ENCODE measurements at places on chromosomes 16 and 17.

- no peak for DNase-seq
Measured at GRCh38 chr16:22859925-22860324, 46.0 kb downstream of the HS3ST2 start.

DNA sequence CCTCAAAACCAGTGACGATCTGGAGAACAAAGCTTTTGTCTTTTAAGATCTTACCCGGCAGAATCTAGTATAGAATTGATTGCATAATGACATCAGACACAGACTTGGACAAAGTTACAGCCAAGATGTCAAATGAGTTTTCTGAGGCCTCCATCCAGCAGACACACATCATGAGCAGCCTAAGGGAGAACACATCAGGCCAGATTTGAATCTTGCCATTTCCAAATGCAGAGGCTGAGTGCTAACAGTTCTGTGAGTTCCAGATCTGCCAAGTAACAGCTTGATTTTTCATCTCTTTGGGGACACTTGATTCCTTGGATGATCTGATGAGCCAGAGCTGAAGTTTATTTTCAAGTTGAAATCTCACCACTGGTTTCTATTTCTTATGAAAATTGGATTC lies 21.0 kb downstream of the NOG start:
- DNase-seq: no peak

DNA sequence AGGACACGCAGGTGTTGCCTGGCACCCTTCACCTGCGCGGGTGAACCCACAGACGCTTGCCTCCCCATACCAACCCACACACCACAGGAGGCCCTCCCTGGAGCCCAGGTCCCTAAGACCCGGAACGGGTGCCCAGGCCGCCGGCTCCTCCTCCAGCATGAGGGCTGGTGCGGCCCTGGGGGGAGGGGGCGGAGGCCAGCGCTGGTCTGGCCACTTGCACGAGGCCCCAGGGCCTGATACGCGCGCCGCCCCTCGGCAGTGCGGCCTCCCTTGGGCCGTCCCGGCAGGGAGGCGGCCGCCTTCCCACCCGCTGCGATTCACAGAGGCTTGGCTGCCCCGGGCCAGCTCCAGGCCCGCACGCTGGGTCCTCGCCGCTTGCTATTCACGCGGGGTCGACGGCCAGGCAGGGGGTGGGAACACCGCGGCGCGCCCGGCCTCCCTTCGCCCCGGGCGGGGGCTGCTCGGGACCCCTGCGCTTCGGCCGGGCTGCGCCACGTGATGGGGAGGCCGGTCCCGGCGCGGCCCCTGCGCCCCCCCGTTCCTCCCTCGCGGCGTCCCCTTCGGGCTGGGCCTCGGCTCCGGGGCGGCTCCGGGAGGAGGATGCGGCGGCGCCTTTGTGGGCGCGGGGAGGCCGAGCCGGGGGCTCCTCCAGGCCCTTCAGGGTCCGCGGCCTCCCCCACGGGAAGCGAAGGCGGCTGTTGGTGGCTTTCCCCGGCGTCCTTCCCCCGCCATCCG lies 685 bp downstream of the FASN start:
- DNase-seq: peak; percentile 70

GRCh38 chr16:31267332-31268032 lies 7.7 kb downstream of the ITGAM start:
- no peak for DNase-seq

DNA sequence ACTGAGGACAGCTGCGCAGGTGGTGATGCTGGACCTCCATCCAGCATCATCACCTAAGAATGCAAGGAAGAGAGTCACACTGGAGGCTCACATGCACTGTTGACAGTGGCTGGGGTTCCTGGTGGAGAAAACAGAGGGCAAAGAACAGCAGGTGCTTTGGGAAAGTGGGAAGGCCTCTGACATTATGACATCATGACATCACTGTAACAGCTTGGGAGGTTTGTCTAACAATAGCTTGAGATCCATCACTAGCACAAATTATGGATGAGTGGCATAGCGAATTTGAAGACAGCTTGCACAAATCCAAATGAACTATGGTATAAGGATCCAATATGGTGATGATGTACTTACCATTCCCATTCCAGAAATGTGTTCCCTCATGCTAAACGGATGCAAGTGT lies 226.5 kb upstream of the MPHOSPH6 start:
- DNase-seq: no peak

- no peak for DNase-seq
Measured at GRCh38 chr16:29925105-29925756, 795 bp downstream of the KCTD13 start.

DNA sequence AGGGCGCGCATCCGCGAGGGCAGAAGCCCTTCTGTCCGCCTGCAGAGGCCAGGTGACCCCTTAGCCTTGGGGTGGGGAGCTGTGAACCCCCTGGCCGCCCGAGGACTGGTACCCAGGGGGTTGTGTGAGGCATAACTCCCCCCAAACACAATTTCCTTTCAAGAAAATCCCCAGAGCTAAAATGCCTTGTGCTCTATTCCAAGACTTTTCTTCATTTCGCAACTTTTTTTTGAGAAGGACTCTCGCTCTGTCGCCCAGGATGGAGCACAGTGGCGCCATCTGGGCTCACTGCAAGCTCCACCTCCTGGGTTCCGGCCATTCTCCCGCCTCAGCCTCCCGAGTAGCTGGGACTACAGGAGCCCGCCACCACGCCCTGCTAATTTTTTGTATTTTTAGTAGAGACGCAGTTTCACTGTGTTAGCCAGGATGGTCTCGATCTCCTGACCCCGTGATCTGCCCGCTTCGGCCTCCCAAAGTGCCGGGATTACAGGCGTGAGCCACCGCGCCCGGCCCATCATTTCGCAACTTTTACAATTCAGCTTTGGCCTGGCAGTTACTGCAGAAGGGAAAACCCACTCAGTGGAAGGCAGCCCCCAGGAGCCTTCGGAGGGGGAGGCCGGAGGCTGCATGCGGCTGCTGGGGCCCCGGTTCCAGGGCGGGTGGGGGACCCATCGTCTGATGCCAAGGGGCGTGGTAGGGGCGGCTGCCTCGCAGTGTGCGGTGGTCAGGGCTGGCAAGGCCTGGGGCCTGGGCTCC lies 963 bp upstream of the APRT start:
- DNase-seq: no peak

DNA sequence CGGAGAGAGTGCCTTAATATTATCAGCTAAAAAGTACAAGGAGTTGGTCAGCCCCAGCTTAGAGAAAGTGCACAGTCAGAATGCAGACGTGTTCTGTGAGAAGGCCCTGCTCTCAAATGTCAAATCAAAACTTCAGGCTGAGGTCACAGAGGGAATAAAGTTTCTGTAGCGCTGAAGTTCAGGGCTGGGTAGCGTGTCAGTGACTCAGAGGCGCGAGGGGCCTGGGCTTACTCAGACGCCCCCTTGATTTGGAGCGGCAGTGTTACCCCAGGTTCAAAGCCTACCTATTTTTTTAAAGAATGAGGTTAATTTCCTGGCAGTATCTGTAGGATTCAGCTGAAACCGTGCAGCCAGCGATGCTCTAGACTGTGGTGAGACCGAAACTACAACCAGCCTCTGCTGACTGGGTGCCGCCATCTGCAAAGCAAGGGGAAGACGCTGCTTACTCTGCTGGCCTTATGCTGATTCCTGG lies 4.8 kb downstream of the CIAO3 start:
- DNase-seq: no peak

- no peak for DNase-seq
Measured at GRCh38 chr17:45648642-45649041, 135.5 kb upstream of the CRHR1 start.

- no peak for DNase-seq
Measured at GRCh38 chr17:284676-285355, 67.8 kb downstream of the RPH3AL start.

DNA sequence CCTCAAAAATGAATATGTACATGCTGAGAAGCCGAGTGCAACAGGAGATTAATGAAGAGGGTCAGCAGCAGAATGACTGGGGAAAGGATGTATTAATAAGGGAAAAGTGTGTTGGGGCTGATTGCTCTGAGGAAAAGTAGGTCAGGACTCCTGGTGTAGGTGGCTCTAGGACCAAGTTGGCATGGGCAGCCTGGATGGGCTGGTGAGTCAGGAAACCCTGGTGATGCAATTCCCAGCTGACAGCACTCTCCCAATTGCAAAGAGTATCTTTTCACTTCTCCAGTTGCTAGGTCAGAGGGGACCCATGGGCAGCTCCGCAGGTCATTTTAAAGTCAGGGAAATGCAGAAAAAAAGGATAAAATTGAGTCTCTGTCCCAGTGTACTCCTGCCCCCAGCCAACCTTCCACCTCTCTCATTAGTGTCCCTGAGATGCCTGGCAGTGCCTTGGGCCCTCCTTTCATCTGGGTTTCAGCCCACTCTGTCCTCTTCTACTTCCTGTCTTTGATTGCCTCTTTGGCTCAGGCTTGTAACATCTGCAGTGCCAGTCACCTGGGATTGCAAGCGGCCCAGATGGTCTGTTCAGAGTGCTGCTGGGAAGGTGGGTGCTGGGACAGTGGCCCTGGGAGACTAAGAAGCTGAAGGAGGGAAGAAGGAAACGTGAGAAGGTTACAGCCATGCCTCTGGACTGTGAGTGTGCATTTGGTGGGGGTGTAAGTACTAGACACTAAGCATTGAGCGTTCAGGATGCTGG lies 2177.2 kb downstream of the TP53TG3F start:
- no peak for DNase-seq

GRCh38 chr17:48406936-48407567 lies 23.0 kb downstream of the SKAP1 start:
- DNase-seq: no peak

- no peak for DNase-seq
Measured at GRCh38 chr17:57986841-57987580, 1.0 kb downstream of the VEZF1 start.

DNA sequence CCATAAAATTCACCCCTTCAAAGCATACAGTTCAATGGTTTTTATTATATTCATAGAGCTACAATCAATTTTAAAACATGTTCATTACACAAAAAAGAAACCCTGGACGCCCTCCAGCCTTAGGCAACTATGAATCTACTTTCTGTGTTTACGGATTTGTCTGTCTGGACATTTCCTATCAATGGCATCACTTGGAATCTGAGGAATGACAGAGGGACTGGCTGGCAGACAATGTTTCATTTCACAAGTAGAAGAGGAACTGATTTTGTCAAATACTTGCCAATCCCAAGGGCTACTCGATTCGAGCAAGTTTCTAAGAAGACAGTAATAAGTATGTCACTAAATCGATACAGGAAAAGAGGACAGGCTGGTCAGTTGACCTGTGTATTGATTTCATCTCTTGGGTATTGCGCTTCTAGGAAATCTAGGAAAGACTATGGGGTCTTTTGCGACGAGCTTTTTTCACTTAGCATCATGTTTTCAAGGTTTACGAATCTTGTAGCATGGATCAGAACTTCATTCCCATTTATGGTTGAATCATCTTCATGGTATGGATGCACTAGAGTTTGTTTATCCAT lies 56.6 kb downstream of the RGS9 start:
- DNase-seq: no peak

- no peak for DNase-seq
Measured at GRCh38 chr17:29694918-29695563, 72.3 kb upstream of the CORO6 start.

GRCh38 chr17:48725288-48726064 lies 2.5 kb downstream of the PRAC2 start:
- no peak for DNase-seq

GRCh38 chr17:50244771-50245170 lies 29.5 kb upstream of the TMEM92 start:
- no peak for DNase-seq

GRCh38 chr17:17506893-17507464 lies 10.8 kb upstream of the RASD1 start:
- DNase-seq: no peak

DNA sequence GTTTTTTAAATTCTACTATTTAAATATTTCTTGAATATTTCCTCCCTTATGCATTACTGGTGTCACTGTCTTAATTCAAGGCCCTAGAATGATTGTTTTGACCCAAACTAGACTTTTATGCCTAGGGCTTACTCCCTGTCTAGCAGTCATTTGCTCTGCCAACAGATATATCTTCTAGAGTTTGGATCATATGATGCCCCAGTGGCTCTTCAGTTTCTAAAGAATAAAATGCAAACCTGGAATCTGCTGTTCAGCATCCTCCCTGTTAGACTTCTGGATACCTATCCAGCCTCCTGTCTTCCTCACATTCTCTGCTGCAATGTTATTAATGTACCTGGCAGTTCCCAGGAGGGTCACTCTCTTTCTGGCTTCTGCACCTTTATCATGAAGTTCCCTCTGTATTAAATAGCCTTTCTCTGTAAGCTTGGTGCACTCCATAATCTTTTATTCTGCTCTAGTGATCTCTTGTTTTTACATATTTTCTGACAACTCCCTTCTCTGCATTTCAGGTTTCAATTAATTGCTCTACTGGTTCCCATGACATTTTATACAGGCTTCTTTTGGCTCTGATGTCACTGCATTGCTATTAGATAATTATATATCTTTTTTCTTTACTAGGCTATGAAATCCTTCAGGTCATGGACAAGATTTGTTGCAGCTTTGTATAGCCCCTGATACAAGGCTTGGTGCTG lies 15.7 kb downstream of the PHKB start:
- no peak for DNase-seq

DNA sequence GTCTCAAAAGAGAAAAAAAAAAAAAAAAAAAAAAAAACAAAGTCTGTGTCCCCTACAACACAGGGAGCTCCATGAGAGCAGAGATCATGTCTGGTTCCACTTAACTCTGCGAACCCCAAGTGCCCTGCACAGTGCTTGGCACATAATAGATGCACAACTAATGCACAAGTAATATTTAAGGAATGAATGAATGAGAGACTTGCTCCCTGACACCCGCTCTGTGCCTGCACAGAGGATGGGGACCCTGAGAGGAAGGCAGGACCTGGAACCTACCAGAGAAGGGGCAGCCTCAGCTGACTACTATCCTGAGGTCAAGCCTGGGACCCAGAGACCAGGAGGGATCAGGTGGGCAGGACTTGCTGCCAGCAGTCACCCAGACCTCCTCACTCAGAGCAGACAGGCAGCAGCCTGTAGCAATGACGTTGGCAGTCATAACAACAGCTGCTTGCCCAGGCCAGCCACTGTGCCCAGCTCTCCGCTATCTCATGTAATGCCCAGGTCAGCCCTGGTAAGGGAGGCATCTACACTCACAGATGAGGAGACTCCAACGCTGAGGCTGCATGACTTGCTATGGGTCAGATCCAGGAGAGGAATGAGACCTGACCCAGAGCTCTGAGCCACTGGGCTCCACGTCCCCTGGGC lies 2.9 kb downstream of the MYO15A start:
- no peak for DNase-seq
